ENCODE measurements at places on chromosomes 3 and 15.

- no peak for DNase-seq
These were observed 484.6 kb downstream of the ROBO2 start for GRCh38 chr3:77524463-77524862.

DNA sequence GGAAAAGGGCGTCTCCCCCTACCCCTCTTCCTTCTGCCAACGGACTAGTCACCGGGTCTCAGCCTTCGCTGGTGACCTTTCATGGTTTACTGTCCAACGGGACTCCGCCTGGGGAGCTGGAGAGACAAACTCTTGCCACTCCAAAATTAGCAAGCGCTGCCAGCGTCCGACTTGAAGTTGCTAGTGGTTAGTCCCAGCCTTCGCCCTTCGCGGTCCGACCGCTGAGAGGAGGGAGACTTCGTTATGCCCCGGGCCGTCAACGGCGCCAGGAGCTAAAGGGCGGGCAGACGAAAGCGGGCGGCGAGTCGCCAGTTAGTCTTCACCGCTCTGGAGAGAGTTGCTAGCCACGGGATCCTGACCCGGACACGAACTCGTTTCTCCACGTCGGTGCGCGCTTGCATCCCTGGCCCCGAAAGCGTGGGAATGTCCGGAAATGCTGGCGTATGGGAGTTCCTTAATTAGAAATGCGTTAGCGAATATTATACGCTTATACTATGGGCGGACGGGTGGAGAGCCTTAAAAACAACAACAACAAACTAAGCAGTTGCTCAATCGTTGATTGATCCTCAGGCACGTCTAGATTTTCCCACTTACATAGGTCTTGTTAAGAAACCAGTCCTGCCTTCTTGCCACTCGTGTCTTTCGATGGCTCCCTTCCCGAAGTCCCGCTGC lies 716 bp downstream of the SMC4 start:
- DNase-seq = peak; percentile 16

- no peak for DNase-seq
These were observed 15.0 kb downstream of the FRMD4B start for GRCh38 chr3:69370901-69371301.

GRCh38 chr3:72065872-72066641 lies 281.1 kb upstream of the PROK2 start:
- no peak for DNase-seq

GRCh38 chr3:21372316-21372715 lies 378.7 kb downstream of the ZNF385D start:
- no peak for DNase-seq
